ENCODE measurements at places on chromosomes 13 and 19.

DNA sequence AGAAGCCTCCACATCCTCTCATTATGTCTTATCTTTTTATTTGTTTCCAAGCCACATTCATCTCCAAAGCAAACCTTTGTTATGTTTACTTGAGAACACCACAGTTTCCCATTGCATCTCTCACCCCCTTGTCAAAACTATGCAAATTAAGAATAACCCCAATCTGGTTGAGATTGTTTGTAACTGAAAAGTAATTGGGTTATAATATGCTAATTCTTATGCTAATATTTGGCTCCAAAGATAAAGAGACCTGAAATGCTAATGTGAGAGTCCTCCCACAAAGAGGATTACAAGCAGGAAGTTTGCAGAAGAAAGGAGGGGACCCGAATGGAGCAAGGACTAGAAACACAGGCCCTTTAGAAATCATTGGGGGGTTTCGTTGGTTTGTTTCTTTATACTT is 92.9 kb upstream of the UBL3 start:
- DNase-seq, result no peak
- no peaks in the 10 kb centered on the region for H3K36me3 ChIP-seq
- no peak overlapping the region for H3K4me3 ChIP-seq
- no peaks in the 10 kb centered on the region for H3K4me1 ChIP-seq

GRCh38 chr13:114226699-114227323 is 7.9 kb upstream of the CDC16 start:
- DNase-seq, result peak; percentile 94
- H3K27ac ChIP-seq, result no peak overlapping the region
- peaks cover 5% of the 10 kb centered on the region for H3K4me1 ChIP-seq
- no peaks in the 10 kb centered on the region for H3K27me3 ChIP-seq
- no peaks in the 10 kb centered on the region for H3K36me3 ChIP-seq

DNA sequence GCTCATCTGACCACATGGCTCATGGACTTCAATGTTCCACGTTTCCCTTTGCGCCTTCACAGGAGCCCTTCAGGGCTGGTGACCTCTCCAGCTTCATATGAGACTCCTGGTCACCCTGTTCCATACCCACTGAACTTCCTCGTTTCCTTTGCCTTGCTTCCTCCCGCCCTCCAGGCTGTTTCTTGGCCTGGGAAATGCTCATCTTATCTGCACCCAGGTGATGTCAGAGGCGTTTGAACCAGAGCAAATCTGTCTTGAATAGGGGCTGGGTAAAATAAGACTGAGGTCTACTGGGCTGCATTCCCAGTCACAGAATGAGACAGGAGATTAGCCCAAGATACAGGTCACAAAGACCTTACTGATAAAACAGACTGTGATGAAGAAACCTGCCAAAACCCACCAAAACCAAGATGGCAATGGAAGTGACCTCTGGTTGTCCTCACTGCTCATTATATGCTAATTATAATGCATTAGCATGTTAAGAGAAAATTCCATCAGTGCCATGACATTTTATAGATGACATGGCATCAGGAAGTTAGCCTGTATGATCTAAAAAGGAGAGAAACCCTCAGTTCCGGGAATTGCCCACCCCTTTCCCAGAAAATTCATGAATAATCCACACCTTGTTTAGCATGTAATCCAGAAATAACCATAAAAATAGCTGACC is 102.7 kb downstream of the DCLK1 start:
- H3K4me1 ChIP-seq, result no peaks in the 10 kb centered on the region
- no peak overlapping the region for H3K27ac ChIP-seq
- H3K27me3 ChIP-seq, result no peaks in the 10 kb centered on the region
- H3K4me3 ChIP-seq, result no peak overlapping the region
- no peak for DNase-seq

- H3K27me3 ChIP-seq, result no peaks in the 10 kb centered on the region
- no peaks in the 10 kb centered on the region for H3K36me3 ChIP-seq
- DNase-seq, result no peak
- no peak overlapping the region for H3K4me3 ChIP-seq
- no peak overlapping the region for H3K27ac ChIP-seq
- H3K4me1 ChIP-seq, result no peaks in the 10 kb centered on the region
Observed at GRCh38 chr13:79810669-79811068, 329.7 kb downstream of the NDFIP2 start.

- no peaks in the 10 kb centered on the region for H3K36me3 ChIP-seq
- no peak for DNase-seq
- H3K4me1 ChIP-seq, result no peaks in the 10 kb centered on the region
- no peaks in the 10 kb centered on the region for H3K27me3 ChIP-seq
- H3K27ac ChIP-seq, result peak overlapping the region; percentile 39
- H3K4me3 ChIP-seq, result no peak overlapping the region
Observed at GRCh38 chr13:98454389-98454881, 122.5 kb downstream of the STK24 start.

- DNase-seq, result no peak
- H3K36me3 ChIP-seq, result no peaks in the 10 kb centered on the region
- no peaks in the 10 kb centered on the region for H3K4me1 ChIP-seq
- H3K27me3 ChIP-seq, result no peaks in the 10 kb centered on the region
- H3K27ac ChIP-seq, result no peak overlapping the region
- H3K4me3 ChIP-seq, result no peak overlapping the region
Observed at GRCh38 chr13:79070343-79070974, 335.6 kb downstream of the RBM26 start.

- no peaks in the 10 kb centered on the region for H3K4me1 ChIP-seq
- no peaks in the 10 kb centered on the region for H3K27me3 ChIP-seq
- peak overlapping the region; percentile 93 for H3K27ac ChIP-seq
- no peaks in the 10 kb centered on the region for H3K36me3 ChIP-seq
Observed at GRCh38 chr19:40776932-40777644, 959 bp upstream of the RAB4B start.

All from pancreas (tissue), 10 donors.